ENCODE measurements at places on chromosomes 5 and 9.
A peak's percentile ranks its signal among the peaks of the same experiment; 100 is the strongest.

DNA sequence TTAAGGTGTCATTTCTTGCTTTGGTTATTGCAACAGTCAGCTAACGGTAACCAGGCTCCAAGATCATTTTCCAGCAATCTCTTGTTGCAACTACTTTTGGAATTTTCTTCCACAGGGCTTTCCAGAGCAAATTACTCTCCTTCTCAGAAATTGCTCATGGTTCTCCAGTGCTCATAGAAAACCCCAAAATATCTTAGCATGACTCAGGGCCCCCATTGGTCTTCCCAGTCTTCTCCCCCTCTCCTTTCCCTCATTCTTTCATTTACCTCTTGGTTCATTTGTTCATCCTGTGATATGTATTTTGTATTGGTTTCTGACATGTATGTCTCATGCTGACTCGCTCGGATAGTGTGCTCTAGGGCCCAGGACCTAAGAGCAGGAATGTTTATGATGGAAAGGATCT, 35.6 kb downstream of the WWC1 start:
- no peak for DNase-seq

- no peak for DNase-seq
Measured at GRCh38 chr9:68851657-68852056, 146.6 kb downstream of the PIP5K1B start.

DNA sequence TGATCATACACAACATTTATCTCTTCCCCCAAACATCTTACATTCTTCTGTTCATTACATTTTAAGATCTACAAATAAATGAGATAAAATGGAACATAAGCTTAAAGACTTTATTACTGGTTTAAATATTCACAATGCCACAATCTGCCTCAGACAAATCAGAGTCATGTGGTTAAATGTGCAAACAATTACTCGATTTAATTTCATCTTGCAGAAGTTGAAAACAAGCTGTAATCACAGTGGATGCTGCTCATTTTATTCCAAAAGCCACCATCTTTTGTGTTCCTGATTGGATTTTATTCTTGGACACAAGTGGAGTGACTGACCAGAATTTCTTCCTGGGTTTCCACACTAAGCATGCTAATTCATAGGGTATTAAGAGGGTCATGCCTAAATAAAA, 33.2 kb downstream of the SPOCK1 start:
- DNase-seq, result no peak

DNA sequence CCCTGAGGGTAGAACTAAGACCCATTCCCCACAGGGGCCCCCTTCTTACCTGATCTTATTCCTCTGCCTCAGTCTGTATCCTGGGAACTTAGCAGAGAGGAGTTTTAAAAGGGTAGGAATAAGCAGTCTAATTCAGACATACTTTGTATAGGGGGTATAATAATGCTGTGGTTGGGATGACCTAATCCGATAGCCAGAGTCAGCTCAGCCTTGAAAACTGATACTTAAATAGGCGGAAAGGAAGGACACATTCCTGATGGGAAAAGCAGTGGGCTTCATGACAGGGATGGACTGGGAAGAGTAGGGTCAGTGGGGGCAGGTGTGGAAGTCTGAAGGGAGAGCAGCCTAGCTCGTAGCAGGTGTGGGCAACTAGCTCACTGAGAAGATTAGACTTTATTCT, 52.2 kb upstream of the TESK1 start:
- no peak for DNase-seq

- DNase-seq, result no peak
Measured at GRCh38 chr9:72980600-72981265, 27.9 kb upstream of the ALDH1A1 start.

- DNase-seq, result peak; percentile 50
Measured at GRCh38 chr9:127612939-127613582, 984 bp downstream of the STXBP1 start.

DNA sequence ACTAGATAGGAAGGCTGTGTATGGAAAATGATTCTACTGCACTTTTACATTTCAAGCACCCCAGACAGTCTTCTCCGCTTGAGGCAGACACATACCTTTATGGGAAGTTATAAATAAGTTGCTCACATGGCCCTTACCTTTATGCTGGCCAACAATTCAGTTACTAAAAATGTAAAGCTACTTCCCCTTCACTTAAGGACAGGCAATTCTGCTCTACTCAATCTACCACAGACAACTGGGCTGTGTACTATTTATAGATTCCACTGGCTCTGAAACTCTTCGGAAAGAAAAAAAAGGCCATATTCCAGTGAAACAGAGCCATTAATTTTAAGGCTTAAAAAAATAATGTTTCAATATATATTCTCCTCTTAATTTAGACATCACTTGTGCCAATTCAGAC, 59.4 kb downstream of the ELAVL2 start:
- no peak for DNase-seq

DNA sequence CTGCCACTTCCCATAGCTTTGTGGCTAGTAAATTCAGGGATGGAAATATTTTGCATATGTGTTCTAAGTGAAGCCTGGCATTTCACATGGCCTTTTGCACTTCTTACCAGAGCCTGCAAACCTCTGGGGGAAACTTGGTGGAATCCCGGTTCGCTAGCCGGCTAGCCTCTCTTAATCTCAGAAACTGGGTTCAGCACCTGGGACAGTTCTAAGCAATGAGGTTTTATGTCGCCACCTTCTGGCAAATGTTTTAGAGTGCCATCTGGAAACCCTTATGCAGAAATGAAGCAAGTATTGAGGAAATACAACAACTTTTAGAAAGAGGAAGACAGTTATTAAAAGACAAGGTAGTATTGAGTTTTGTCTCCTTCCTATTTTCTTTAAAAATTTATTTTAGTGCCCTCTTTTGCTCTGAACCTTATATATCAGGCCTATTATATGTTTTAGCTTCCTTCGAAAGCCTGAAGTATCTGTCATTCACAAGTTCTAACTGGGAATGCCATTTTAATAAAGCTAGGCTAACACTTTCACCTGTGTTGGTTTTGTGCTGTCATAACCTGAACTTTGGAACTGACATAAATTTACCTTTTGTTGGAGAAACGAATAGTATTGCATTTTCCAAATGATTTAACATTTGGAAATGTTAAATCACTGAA, 963 bp upstream of the HTR1A start:
- DNase-seq, result peak; percentile 28

GRCh38 chr5:96716716-96717115, 54.5 kb downstream of the CAST start:
- no peak for DNase-seq

GRCh38 chr9:27183131-27183530, 74.1 kb downstream of the TEK start:
- no peak for DNase-seq

- DNase-seq, result no peak
Measured at GRCh38 chr5:88875341-88876234, 7.4 kb downstream of the MEF2C start.

All from activated CD4-positive, alpha-beta T cell treated with anti-CD3 and anti-CD28 coated beads for 48 hours (primary cell).